ENCODE measurements at places on chromosomes 7 and 10.
A peak's percentile ranks its signal among the peaks of the same experiment; 100 is the strongest.

DNA sequence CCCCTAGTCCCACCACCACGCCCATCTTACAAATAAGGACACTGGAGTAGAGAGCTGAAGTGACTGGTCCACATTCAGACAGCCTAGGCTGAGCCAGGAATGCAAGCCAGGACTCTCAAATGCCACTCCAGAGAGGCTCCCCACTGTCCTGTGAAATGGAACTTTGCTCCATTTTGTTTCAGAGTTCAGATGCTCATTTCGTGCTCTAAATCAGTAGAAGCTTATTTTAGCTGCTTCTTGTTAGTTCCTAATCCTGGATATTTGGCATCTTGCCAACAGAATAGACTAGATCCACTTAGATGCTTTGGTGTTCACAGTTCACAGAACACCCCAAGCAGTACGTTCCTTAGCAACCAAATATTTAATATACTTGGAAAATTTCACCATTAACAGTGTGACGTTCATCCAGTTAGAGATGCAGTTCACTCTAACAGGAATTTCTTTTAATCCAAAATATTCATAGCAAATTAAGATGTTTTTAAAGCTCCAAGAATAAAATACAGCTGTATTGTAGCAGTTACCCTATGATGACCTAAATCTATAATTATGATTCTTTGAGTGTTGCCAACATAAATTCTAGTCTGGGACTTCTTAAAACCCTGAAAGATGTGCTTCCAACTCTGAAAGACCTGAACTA, 7.3 kb downstream of the MMP21 start:
- H3K4me3 ChIP-seq: no peak overlapping the region
- H3K4me1 ChIP-seq: no peaks in the 10 kb centered on the region
- no peaks in the 10 kb centered on the region for H3K27me3 ChIP-seq
- peaks cover 11% of the 10 kb centered on the region for H3K36me3 ChIP-seq
- peak; percentile 78 for DNase-seq
- no peak overlapping the region for H3K27ac ChIP-seq

- H3K36me3 ChIP-seq: no peaks in the 10 kb centered on the region
- no peaks in the 10 kb centered on the region for H3K27me3 ChIP-seq
- no peaks in the 10 kb centered on the region for H3K4me1 ChIP-seq
- H3K27ac ChIP-seq: no peak overlapping the region
Measured at GRCh38 chr7:103951311-103951710, 38.1 kb downstream of the RELN start.

DNA sequence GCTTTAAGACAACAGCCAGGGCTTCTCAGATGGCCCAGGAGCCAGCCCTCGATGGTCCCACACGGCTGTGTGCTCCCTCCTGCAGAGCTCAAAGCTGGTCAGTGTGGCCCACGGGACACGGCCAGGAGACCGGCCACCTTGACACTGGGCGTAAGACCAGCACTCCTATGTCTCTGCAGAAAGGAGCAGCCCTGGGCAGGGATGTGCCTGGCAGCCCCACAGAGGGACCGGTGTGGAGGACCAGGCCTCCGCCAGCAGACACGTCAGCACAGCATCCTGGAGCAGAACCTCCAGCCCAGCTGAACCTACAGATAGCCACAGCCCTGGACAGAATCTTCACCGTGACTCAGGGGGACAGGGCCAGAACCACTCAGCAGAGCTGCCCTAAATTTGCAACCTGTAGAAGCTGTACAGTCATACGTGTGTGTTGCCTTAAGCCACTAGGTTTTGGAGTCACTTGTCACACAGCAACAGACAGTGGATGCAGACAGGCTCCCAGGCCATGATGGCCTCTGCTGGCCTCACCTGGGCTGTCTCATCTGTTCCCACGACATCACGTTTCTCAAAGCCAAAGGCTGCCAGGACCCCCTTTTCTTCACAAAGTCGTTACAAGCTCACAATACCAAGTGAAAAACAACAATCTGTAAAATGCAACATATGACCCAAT, 132.4 kb downstream of the DIP2C start:
- no peak for DNase-seq
- H3K27me3 ChIP-seq: no peaks in the 10 kb centered on the region
- H3K36me3 ChIP-seq: no peaks in the 10 kb centered on the region

DNA sequence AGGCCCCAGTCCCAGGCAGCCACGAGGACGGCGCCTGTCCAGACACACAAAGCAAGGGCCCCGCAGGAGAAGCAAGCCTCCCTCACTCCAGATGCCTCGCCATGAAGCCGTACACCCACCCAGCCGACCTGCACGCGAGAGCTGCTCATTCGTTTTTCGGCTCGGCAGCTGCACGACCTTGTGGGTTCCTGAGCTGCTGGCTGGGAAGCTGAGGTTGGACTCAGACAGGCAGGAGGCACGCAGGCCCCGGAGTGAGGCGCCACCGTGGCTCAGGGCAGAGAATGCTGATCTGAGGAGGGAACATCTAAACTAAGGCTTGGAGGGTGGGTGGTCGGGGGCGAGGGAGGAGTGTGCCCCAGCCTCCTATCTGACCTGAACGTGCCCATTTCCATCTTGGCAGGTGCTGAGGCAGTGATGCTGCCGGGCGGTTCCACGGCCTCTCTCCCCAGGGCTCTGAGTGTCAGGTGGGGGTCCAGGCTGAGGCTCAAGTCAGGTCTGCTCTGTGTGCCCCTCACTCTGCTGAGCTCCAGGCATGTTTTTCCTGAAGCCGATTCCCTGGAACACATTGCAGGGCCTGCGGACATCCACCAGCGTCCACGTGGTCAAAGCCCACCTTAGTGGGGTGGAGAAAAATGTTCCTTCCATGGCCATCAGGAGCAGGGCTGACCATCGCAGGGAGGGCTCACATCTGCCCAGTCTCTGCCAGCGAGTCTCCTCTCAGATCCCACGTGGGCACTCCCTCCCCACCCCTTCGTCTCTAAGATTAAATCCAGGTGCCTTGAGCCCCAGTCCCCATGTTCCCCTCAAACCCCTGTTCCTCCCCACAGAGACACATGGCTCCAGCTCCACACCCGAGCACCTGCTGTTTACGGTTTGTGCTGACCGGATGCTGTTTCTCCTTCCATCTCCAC, 28.1 kb upstream of the FAM20C start:
- DNase-seq: no peak
- H3K4me3 ChIP-seq: no peak overlapping the region
- no peaks in the 10 kb centered on the region for H3K36me3 ChIP-seq

GRCh38 chr7:141500608-141501007, 50.6 kb upstream of the AGK start:
- no peaks in the 10 kb centered on the region for H3K27me3 ChIP-seq
- no peak for DNase-seq
- no peaks in the 10 kb centered on the region for H3K4me1 ChIP-seq
- no peaks in the 10 kb centered on the region for H3K36me3 ChIP-seq
- no peak overlapping the region for H3K4me3 ChIP-seq

DNA sequence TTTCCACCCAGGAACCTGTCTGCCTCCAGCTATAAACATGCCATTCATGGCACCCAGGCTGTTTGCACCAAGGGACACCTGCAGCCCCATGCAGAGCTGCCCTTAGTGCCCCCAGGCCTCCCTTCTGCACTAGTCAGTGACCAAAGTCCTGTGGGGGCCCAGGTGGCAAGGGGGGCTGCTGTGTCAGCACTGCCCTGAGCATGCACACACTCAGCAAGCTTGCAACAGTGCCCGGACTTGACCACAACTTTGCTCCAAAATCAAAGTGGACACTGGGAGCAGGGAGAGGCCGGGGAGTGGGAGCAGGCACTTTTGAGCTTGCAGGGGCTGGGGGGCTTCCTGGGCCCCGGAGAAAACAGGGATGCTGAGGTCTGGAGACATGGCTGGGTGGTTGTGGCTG, 192.9 kb upstream of the MBL2 start:
- H3K36me3 ChIP-seq: no peaks in the 10 kb centered on the region
- peak overlapping the region; percentile 25 for H3K27ac ChIP-seq
- peak overlapping the region; percentile 33 for H3K4me3 ChIP-seq
- H3K4me1 ChIP-seq: peaks cover 2% of the 10 kb centered on the region
- H3K27me3 ChIP-seq: no peaks in the 10 kb centered on the region

- H3K4me3 ChIP-seq: no peak overlapping the region
- peak overlapping the region; percentile 58 for H3K27ac ChIP-seq
- DNase-seq: no peak
- no peaks in the 10 kb centered on the region for H3K27me3 ChIP-seq
Measured at GRCh38 chr7:139673230-139673629, 104.6 kb downstream of the HIPK2 start.

DNA sequence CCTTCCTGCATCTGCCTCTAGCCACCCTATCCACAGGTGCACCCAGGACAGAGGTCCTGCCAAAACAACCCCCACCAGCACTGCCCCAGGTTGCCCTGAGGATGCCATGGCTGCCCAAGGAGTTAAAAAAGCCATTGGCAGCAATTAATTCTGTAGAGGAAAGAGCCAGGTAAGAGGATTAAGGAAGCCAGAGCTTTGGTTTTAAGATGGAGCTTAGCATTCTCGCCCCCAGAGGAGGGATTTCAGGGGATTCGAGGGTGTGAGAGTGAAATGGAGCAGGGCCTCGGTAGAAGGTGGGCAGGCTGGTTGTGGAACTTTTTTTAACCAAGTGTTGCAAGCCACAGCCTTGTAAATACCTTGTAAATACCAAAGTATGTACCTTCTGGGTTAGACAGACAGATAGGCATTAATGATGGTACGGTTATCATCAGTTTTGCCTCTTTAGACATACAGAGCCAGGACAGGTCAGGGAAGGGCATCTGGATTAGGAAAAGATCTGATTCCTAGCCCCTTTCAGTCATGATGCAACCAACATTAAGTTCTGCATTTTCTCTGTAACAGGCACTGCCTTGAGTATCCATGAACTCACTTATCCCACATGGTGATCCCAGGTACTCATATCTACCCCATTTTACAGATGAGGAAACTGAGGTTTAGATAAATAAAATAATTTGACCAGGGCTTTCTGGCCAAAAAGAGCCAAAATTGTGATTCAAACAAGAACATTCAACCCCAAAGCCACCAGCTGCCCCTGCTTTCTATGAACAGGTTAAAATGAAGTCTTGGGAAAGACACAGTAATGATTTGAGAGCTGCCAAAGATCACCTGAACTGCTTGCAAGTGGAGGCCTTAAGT, 120.7 kb upstream of the PPIF start:
- H3K36me3 ChIP-seq: peaks cover 21% of the 10 kb centered on the region
- H3K27me3 ChIP-seq: no peaks in the 10 kb centered on the region
- DNase-seq: no peak
- H3K27ac ChIP-seq: no peak overlapping the region
- no peak overlapping the region for H3K4me3 ChIP-seq

DNA sequence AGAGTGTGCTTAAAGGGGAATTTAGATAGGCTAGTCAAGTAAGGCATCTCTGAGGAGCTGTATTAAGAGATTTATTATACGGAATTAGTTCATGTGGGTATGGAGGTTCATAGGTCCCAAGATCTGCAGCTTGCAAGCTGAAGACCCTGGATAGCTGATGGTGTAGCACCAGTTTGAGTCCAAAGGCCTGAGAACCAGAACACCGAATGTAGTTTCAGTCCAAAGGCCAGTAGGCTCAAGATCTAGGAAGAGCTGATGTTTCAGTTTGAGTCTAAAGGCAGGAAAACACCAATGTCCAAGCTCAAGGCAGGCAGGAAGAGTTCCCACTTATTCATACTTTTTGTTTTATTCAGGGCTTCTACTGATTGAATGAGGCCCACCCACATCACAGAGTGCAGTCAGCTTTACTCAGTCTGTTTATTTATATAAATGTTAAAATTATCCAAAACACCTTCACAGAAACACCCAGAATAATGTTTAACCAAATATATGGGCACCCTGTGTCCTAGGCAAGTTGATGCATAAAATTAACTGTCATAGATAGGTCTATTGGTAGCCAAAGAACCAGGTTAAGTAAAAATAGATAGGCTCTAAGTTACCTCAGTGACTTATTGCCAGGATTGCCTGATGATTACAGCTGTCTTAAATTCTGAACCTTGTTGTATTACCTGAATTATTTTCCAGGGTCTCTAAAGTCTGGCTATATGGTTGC, 83.5 kb downstream of the MAPK8 start:
- no peaks in the 10 kb centered on the region for H3K36me3 ChIP-seq
- no peak overlapping the region for H3K27ac ChIP-seq
- DNase-seq: no peak
- no peak overlapping the region for H3K4me3 ChIP-seq
- H3K27me3 ChIP-seq: no peaks in the 10 kb centered on the region

GRCh38 chr10:5094265-5095205, at the start of gene AKR1C3:
TSS of gene AKR1C3 (plus strand) at chr10:5094414. CDS start at chr10:5094445, 31 bp downstream.
- no peaks in the 10 kb centered on the region for H3K27me3 ChIP-seq
- peak within 1 kb of the TSS; percentile 71 for H3K27ac ChIP-seq
- peak within 1 kb of the TSS; percentile 44 for H3K4me3 ChIP-seq
- H3K4me1 ChIP-seq: no peaks in the 10 kb centered on the region

GRCh38 chr10:35216303-35216905, 89.8 kb downstream of the CREM start:
- H3K27ac ChIP-seq: no peak overlapping the region
- H3K4me3 ChIP-seq: no peak overlapping the region
- peaks cover 7% of the 10 kb centered on the region for H3K4me1 ChIP-seq
- no peak for DNase-seq
- no peaks in the 10 kb centered on the region for H3K27me3 ChIP-seq

DNA sequence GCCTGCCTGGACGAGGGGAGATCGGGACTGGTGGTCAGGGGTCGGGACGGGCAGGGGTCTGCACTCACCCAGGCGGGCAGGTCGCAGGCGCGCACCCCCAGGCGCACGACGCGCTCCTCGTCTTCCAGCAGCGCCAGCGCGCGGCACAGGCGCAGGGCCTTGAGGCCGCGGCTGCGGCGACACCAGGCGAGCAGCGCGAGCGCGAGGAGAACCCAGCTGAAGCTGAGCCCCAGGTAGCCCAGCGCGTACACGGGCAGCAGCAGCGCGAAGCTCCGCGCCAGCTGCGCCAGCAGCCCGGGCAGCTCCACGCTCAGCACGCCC, 328 bp downstream of the ESYT2 start:
- peaks cover 5% of the 10 kb centered on the region for H3K4me1 ChIP-seq
- peak overlapping the region; percentile 99 for H3K27ac ChIP-seq
- H3K36me3 ChIP-seq: no peaks in the 10 kb centered on the region
- no peaks in the 10 kb centered on the region for H3K27me3 ChIP-seq
- H3K4me3 ChIP-seq: peak overlapping the region; percentile 64

DNA sequence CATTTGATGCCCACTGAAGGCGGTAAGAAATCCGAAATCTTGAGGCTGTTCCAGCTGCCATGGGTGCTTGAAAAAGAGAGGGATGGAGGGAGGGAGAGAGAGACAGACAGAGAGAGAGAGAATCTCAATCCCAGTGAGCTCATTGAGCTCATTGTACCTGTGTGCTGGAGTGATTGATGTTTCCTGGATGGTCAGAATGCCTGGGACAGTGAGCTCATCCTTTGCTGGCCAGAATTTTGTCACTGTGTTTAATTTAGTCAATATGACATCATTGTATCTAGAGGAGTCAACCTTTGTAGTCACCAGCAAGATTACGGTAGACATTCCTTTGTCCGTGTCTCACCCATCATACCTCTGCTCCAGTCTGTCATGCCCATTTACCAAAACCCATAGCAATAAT, 625.4 kb upstream of the POM121L12 start:
- no peaks in the 10 kb centered on the region for H3K27me3 ChIP-seq
- no peak overlapping the region for H3K27ac ChIP-seq
- H3K36me3 ChIP-seq: no peaks in the 10 kb centered on the region
- H3K4me3 ChIP-seq: no peak overlapping the region
- no peaks in the 10 kb centered on the region for H3K4me1 ChIP-seq

- H3K27ac ChIP-seq: no peak overlapping the region
- H3K4me1 ChIP-seq: no peaks in the 10 kb centered on the region
- DNase-seq: no peak
- no peaks in the 10 kb centered on the region for H3K36me3 ChIP-seq
Measured at GRCh38 chr7:37346761-37347160, 101.9 kb downstream of the ELMO1 start.

Data from kidney (tissue), 22 donors.